ENCODE measurements at places on chromosomes 12 and 14.

- no peak for DNase-seq
Measured at GRCh38 chr12:56900583-56900982, 33.6 kb downstream of the SDR9C7 start.

DNA sequence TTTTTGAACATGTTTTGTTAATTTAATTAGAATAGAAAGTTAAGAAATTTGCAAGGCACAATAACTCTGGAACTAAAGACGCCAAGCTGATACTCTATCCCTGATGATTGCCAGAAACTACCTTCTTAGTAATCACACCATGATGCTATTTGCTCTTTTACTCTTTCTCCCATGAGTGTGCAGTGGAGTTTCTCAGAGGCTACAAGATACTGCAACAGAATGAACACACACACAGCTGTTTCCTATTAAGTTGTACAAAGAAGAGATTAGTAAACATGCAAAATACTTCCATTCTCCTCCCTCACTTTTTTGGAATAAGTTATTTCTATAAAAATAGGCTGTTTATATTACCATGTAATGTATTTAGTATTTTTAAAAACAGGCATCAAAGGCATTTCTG, 1367.5 kb downstream of the AACS start:
- no peak for DNase-seq

GRCh38 chr12:67966560-67966959, 22.7 kb upstream of the IFNG-AS1 start:
- DNase-seq, result no peak

- DNase-seq, result no peak
Measured at GRCh38 chr14:58871573-58871972, 233.8 kb downstream of the DACT1 start.

DNA sequence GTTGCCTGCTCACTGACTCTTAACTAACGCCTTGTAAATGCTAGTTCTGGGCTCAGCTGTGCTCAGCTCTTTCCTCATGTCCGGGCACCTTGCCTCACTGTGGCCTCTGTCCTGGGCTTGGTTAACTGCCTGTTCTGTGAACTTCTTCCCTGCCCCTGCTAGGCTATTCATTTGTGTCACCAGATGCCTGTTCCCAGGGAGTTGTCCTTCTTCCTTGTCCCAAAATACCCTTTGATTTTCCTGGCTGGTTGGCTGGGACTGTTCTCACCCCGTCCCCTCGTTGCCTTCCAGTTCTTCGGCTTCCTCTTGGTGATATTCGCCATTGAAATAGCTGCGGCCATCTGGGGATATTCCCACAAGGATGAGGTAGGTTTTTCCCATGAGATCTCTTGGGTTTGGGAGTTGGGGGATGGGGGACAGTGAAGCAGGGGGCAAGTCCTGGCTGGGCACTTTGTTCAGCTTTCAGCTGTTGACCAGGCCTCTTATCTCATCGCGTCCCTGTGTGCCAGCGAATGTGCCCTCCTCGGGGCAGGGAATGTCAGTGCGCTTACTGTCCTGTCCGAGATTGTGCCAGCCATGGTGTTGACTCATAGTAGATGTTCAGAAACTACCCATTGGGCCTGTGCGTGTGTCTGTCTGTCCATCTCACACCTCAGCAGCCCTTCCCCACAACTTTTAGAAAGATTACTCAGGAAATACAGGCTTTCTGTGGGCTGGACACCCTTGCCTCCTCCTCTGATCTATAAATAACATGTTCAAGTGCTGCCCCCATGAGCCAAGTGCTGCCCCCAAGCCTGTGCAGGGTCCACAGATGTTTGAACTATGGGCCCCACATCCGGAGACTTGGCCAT, 33.1 kb downstream of the CD9 start:
- DNase-seq, result peak; percentile 55

GRCh38 chr12:91947459-91947858, 198.2 kb downstream of the BTG1 start:
- no peak for DNase-seq

DNA sequence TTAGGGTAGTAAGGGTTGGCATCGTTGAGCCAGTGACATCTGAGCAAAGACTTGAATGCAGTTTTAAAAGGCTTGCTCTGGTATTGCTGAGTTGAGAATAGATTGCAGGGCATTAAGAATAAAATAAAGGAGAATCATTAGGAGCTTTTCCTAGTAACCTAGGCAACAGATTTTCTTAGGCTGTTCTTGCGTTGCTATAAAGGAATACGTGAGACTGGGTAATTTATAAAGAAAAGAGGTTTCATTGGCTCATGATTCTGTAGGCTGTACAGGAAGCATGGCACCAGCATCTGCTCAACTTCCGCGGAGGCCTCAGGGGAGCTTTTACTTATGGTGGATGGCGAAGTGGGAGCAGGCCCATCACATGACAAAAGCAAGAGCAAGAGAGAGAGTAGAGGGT, 97.4 kb downstream of the RAD51B start:
- no peak for DNase-seq

DNA sequence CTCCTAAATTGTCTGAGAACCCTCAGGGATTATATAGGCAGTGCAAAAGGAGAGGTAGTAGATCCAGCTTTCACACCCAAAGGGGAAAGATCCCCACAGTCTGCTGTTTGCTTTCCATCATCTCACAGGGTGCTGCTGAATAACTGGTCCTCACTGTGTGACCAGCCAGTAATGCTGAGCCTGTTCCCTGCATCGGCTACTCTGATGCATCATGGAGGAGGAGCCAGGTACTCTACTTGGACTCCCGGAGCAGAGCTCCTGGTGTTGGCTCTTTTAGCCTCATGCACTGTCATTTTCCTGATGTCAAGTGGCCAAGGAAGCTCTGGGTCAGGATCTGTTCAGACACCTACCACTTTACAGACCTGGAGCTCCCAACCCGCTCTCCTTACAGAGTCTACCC, 127.4 kb upstream of the ATF1 start:
- no peak for DNase-seq

Measured in hematopoietic multipotent progenitor cell treated with erythropoietin and hydrocortisone succinate and interleukin-3 and kit ligand, for 4 days (in vitro differentiated cells).